ENCODE measurements at places on chromosomes 4 and X.

DNA sequence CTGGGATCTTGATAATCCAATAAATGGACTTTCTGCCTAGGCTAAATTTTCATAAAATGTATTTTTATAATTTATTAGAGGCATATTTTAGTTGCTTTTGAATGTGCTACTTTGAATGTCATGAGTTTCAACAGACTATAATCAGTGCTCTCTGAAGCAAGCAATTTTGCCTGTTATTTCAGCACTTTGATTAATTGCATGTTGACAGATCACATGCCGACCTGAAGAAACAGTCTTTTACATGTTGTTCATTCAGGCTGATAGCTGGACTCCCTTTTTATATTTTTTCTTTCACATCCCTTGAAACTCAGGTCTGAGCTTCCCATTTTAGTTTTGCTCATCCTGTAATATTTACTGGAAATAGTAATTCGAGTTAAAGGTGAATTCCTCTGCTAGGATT lies 341.0 kb downstream of the NAP1L3 start:
- no peak for DNase-seq

- DNase-seq = no peak
These were observed 4.5 kb upstream of the DCAF12L1 start for GRCh38 chrX:126557151-126557550.

DNA sequence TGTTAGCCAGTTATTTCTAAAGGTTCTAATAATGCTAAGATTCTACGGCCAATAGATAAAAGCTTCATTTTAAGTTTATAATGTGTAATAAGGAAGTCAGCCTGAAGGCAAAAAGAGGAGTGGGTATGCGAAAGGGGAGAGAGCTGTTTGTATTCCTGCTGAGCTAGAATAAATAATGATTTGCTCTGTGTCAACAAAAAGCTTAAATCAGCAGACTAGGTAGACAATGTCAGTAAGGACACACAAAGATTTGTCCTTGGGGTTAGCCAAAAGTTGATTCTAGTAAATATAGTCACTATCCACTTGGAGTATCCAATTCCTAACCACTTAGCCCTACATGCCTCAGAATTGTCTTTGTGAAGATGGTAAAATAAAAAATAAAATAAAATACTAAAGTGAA lies 90.3 kb upstream of the GRIA3 start:
- no peak for DNase-seq

- DNase-seq = no peak
These were observed 534.9 kb upstream of the DIPK2B start for GRCh38 chrX:45735571-45735970.

DNA sequence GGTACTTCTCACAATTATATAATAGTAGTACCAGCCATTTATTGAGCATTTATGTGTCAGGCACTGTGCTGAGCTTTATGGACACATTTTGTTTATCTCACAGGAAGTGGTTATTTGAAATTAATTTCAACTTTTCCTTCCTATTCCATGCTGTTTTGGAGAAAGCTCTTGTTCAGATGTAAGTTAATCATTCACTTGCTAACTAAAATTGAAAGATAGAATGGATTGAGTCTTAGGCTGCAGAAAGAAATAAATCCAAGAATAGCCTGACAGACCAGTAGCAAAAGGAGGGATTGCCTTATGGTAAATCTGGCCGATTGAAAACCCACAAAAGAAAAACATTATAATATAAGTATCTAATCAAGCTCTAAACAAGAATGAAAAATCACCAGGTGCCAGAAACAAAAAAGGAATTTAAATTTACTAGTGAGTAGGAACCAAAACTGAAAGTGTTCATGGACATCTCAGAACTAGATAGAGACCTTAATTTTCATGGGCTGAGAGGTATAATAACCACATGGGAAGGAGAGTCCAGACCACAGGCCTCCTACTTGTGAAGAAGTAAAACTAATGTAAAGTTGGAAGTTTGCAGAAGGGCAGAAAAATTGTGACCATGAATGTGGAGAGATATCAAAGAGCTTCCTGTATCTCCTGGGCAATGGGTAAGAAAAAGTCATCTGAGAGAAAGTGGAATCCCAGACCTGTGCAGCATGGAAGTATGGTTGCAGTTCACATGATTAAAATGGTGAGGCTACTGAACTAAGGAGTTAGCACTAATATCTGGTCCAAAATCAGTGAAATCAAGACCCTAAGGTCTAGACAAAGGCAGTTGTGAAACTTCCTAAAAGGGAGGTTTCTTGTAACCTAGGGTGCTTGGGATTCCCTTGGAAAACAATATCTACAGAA lies 38.0 kb downstream of the RADX start:
- DNase-seq = no peak

GRCh38 chr4:78018271-78019049 lies 38.7 kb upstream of the FRAS1 start:
- DNase-seq = no peak

DNA sequence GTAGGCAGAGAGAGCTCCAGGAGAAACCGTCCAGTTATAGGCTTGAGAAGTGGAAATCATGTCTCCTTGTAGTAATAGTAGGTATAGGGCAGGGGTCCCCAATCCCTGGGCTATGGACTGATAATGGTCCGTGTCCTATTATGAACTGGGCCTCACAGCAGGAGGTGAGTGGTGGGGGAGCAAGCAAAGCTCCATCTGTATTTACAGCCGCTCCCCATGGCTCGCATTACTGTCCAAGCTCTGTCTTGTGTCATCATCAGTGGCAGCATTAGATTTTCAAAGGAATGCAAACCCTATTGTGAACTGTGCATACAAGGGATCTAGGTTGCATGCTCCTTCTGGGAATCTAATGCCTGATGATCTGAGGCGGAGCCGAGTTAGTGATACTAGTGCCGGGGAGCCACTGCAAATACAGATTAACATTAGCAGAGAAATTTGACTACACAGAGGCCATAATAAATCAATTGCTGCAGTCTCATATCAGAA lies 67.6 kb downstream of the MRPL1 start:
- DNase-seq = no peak

DNA sequence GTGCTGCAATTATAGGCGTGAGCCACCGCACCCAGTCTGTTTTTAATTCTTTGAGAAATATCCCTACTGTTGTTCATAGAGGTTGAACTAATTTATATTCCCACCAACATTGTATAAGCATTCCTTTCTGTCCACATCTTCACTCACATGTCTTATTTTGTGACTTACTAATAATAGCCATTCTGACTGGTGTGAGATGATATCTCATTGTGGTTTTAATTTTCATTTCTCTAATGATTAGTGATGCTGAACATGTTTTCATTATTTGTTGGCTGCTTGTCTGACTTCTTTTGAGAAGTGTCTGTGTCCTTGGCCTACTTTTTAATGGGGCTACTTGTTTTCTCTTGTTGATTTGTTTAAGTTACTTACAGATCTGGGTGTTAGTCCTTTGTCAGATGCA lies 310.9 kb upstream of the MAOA start:
- no peak for DNase-seq

GRCh38 chr4:41661442-41662076 lies 87.0 kb downstream of the PHOX2B start:
- DNase-seq = peak; percentile 14

Data from stimulated activated CD4-positive, alpha-beta T cell treated with anti-CD3 and anti-CD28 coated beads, Interleukin-12 subunit alpha, Interleukin-12 subunit beta, amount 100 ng/mL, for 48 hours (primary cell).